Daoy (cell line): ENCODE measurements at places on chromosomes 2 and 18.

- peak; percentile 63 for DNase-seq
Observed at GRCh38 chr18:59744271-59744721, 47.1 kb upstream of the CCBE1 start.

- no peak for DNase-seq
Observed at GRCh38 chr18:77015771-77016710, 116.5 kb downstream of the MBP start.

DNA sequence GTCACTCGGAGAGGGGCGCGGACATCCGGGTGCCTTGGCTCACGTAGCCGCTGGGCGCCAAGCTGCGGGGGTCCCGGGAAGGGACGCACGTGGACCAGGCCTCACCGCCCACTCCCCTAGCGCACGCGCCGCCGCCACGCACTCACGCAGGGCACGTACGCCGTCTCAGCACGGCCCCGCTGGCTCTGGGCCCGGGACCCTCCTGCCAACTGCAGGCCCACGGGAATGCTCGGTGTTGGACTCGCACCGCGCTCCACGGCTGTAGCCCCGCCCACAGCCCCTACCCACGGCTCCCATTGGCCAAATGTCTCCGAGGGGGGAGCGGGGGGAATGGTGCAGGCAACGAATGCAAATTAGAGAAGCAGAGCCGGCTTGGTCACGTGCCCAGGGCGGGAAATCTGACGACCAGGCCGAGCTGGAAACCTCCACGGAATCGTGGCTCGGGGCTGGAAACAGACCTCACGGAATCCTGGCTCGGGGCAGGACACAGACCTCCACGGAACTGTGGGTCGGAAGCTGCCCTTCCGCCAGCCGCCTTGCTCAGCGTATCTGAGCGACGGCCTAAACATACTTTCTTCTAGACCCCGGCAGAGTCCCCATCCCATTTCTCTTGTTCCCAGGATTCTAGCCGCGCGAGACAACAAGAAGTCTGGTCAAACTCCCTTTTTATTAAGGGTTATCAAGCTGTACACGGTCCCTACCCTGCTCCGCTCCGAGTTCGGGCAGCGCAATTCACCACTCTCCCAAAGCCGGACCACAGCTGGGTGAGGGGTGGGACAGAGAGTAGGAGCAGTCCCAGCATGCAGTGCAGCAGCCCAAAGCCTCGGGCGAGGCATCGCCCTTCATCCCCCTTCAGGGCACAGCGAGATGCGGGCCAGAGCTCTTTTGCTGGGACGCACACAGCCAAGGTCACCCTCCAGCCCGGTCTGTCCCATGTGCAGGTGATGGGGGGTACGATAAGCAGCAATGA, at the start of gene ABCB6:
TSS of gene ABCB6 (minus strand) at position 227 of the 970 bp plus-strand sequence. CDS start 285 bp downstream, outside the sequence.
- DNase-seq: peak; percentile 92

DNA sequence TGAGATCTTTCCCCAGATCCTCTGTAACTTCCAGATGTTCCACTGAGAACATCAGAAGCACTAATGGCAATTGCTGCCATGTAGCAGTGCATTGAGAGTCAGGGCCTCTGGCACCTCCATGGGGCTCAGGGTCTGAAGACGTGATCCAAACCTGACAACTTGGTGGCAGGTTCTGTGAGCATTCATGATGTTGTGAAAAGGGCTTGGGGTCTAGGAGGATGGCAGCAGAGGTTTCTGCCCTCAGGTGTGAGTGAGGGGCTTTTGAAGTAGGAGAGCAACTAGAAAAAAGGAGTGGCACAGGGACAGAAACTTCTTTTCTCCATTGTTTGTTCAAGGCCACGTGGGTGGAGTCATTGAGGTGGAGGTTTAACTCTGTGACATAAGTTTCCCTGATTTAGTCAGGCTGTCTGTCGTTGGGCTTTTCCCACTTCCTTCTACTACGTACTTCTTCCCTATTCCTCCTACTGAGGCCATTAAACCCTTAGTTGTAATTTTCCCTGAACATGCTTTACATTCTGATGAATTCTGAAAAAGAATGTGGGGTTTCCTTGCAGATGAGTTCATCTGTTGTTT, 13.1 kb downstream of the CFLAR start:
- peak; percentile 71 for DNase-seq

- DNase-seq: no peak
Observed at GRCh38 chr2:71516253-71516888, 63.0 kb downstream of the DYSF start.

- DNase-seq: no peak
Observed at GRCh38 chr2:86284401-86284841, 53.0 kb downstream of the REEP1 start.

GRCh38 chr2:213227458-213227857, 56.8 kb upstream of the SPAG16 start:
- DNase-seq: peak; percentile 15

GRCh38 chr2:225600444-225600843, 200.9 kb downstream of the NYAP2 start:
- DNase-seq: no peak

- DNase-seq: no peak
Observed at GRCh38 chr2:64267699-64268098, 123.5 kb upstream of the PELI1 start.

DNA sequence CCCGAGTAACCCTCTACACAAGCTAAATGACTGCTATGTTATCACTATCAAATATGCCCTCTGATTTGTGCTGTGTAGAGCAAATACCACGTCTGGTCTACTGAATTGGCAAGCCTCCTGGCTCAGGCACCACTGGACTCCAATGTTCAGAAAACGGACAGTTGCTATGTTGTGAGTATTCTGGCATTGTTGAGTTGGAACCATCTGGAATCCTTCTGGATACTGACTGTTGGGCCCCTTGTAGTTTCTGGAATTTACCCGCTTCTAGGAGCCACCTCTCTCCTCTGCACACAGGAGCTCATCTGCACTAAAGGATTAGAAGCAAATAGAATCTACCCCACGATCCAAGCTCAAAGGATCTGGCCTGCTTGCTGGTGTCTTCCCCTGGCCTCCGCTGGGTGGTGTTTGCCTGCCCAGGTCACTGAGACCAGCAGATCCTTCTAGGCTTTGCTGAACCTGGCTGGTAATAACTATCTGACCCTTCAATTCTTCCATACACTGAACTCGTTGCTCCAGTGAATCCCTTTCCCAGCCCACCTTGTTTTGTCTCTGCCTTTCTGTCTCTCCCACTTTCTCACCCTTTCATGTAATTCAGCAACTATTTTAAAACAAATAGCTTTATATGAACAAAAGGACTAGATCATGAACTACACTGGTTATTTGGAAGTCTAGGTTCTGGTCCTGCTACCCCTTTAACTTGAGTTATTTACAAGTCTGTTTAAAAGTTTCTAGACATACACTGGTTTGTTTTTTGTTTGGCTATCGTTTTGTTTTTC, 2.1 kb upstream of the HAAO start:
- peak; percentile 25 for DNase-seq

- no peak for DNase-seq
Observed at GRCh38 chr18:63070767-63071502, 248.6 kb downstream of the BCL2 start.

GRCh38 chr18:79317703-79318102, 78.0 kb upstream of the NFATC1 start:
- no peak for DNase-seq

DNA sequence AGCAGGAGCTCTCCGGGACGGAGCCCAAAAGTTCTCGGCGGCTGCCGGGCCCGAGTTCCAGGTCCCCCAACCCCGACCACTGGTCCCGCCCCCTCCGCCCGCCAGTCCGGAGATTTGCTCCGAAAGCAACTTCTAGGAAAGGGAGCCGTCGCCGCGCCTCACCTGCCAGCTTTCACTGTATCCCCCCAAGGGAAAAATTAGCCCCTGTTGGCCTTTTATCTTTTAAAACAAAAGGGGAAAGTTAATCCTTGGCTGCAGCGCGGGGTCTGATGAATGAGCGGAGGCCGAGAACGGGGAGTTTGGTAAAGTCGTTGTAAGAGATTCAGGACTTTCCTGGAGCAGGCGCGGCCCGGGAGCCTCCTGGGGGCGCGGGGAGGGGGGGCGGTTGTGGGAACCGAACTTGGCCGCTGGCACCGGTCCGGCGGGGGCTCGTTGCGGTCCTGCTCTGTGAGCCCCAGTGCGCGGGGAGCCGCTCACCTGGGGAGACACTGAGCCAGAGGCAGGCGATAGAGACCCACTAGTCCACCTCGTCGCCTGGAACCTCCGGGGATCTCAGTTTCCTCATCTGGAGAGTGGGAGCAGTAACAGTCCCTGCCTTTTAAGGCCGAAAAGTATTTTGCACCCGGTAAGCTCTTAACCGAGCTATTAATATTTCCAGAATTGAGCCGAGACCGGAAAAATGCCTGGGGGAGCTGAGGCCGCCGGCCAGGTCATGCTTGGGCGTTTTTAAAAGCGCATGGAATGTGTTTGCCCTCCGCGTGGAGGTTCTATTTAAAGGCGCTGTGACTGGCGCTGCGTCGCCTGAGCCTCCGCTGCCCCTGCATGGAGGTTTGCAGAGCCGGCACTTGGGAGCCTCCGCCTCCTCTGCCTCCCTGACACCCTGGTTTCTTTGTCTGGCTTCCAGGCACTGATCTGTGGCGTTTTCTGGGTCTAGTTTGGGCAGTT, 1.1 kb downstream of the EFHD1 start:
- DNase-seq: no peak

- no peak for DNase-seq
Observed at GRCh38 chr2:201678401-201678800, 20.0 kb downstream of the MPP4 start.

GRCh38 chr2:125086313-125087184, 1061.5 kb downstream of the CNTNAP5 start:
- DNase-seq: no peak

DNA sequence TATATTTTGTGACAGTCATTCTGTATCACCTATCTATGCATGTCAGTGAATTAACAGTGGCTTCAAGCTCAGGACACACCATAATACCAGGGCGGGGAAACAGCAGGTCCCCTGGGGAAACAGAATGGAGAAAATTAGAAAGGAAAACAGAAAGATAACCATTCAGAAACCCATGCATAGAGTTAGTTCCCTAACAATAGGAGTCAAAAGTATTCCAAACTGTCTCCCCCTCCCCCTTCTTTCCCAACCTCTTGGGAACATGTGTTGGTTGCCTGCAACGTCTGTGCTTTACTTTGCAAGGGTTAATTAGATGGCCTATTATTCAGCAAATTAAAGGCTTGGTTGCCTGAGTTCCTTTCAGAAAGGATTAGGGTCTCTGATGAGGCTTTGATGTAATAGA, 176.4 kb downstream of the MYO3B start:
- DNase-seq: no peak

- DNase-seq: peak; percentile 3
Observed at GRCh38 chr18:24136967-24137373, 1.9 kb upstream of the CABYR start.

GRCh38 chr2:6999211-6999877, 82.1 kb downstream of the RNF144A start:
- DNase-seq: no peak

- DNase-seq: no peak
Observed at GRCh38 chr2:72613931-72614330, 211.9 kb downstream of the EXOC6B start.
